Stimulated activated CD4-positive, alpha-beta T cell treated with anti-CD3 and anti-CD28 coated beads, Interleukin-4, amount 100 ng/mL, for 1 hour (primary cell): ENCODE measurements at places on chromosomes 6 and 20.

DNA sequence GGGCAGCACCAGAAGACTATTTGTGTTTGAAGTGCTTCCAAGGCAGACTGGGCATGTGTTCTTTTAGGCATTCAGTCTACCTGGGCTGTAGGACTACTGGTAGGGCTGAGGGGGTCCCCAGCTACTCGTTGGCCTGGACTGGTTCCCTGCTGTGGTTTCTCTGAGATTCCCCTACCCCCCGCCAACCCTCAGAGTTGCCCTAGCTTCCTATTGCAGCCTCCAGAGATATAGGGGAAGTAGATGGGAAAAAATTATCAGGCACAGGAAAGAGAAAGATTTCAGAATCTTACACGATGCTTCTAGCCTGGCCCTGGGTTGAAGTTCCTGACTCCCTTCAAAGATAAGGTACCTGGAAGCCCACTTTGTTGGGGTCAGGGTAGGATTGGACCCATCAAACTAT, 22.5 kb downstream of the BRPF3 start:
- no peak for DNase-seq

- DNase-seq, result peak; percentile 81
Observed at GRCh38 chr6:37483917-37484785, 15.5 kb downstream of the CCDC167 start.

GRCh38 chr6:139586273-139586672, 211.8 kb upstream of the CITED2 start:
- no peak for DNase-seq

DNA sequence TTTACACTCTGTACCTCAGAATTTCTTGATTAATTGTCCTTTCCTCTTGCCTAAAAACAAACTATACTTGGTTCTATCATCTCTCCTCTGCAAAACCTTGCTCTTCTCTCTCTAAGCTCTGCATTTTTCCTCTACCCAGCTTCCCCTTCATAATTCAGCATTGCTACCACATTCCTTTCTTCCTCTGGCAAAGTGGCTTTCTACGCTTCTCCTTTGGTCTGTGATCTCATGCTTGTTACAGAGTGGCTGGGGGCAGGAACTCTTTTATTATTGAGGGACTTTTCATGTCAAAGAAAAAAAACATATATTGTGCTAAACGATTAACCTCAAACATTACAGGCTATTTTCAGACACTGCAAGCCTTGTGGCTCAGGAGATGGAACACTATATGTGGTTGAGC, 333.3 kb upstream of the KCNQ5 start:
- no peak for DNase-seq

DNA sequence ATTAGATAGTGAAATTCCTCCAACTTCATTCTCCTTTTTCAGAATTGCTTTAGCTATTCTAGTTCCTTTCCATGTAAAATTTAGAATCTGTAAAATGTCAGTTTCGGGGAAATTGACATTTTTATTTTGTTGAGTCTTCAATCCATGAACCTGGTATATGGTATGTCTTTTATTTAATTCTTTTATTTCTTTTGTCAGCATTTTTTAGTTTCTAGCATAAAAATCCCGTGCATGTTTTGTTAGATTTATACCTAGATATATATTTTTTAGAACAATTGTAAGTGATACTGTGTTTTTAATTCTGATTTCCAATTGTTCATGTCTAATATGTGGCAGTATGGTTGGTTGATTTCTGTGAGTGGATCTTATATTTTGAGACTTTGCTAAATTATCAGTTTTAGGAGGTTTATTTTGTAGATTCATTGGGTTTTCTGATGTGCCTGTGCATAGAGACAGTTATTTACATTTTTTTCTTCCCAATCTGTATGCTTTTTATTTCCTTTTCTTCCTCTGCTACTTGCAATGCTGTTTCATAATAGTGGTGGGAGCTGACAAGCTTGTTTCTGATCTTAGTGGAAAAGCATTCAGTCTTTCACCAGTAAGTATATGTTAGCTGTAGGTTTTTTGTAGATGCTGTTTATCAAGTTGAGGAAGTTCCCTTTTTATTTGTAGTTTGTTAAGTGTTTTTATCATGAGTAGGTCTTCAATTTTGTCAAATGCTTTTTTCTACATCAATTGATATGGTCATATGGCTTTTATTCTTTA, 13.7 kb downstream of the TAB2 start:
- DNase-seq, result no peak

- no peak for DNase-seq
Observed at GRCh38 chr20:51439160-51439689, 103.3 kb downstream of the NFATC2 start.

DNA sequence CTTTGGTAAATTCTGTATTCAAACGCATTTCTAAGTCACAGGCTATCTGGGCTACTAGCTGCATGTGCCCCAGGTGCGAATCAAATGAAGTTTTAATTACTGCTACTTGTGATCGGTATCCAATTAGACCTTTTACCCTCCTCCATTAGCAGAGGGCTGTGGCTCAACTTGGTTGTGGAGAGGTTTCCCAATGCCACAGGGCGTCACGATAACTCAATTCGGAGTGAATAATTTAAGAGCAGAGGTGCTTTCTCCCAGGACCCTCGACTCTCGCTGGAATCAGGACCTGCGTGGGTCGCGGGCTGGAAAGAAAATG, 640 bp downstream of the SAYSD1 start:
- no peak for DNase-seq

DNA sequence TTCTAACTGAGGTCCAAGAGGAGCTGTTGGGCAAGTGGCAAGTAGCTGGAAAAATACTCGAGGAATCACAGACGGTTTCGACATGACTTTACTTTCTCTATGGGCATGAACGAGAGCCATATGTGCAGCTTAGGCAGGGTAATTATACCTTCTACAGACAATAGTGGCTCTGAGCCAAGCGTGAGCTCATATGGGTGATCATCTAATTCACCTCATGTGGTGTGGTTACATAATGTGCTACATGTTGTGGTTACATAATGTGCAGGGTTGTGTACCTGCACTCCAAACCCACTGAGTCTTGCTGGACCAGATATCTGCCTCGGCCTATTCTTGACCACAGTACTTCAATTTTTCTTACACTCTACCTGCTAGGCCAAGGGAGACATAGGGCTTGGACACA, 771.7 kb upstream of the EYS start:
- no peak for DNase-seq

DNA sequence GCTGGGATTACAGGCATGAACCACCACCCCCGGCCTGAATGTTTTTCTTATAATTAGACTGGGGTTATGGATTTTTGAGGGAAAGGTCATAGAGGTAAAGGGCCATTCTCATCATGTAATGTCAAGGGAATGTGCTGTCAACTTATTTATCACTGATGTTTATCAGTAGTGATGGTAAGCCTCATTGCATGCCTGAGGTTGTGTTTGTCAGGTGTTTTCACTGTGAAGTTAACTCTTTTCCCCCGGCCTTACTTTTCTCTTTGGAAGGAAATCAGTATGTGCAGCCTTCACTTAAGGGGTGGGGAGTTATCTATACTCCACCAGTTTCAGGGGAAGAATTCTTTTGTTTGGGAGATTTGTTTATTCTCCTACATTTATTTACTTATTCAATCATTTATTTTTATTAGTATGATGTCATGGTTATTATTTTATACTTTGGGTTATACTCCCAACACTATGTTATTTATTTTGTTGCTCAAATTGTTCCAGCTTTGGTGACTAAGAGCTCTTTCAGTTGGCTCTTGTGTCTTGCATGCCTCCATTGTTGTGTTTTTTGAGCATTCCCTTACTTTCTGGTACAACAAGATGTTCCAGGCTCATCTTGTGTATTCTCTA, 2.8 kb upstream of the SLC17A5 start:
- DNase-seq, result no peak

- DNase-seq, result no peak
Observed at GRCh38 chr20:62063315-62063980, 2.2 kb downstream of the TAF4 start.

DNA sequence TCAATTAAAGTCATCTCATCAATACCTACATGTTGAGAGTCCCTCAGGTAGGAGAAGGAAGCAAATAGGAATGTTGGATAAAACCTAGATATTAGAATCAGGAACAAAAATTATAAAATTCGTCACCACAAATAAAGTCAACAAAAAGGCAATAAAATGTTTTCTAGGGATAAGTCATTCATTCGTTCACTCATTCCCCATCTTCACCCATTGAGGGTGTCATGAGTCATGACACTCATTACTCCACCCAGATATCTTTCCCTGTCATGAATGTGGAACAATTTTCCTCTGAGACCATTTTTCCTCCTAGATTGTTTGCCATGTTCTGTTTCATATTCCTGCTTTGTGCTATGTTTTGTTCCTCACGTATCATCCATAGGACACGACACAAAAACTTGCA, 50.9 kb upstream of the OLIG3 start:
- DNase-seq, result no peak

DNA sequence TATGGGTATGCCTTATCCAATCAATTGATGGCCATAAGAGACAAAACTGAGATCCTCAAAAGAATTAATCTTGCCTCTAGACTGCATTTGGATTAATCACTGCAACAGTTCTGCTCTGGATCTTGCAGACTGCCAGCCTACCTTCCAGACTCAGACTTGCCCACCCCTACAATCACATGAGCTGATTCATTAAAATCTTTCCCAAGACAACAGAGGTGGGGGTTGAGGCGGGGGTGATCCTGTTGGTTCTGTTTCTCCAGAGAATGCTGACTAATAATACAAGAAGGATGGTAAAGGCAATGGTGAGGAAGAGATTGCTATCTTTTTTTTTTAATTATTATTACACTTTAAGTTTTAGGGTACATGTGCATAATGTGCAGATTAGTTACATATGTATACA, 43.7 kb upstream of the MEI4 start:
- no peak for DNase-seq

GRCh38 chr20:41373251-41373783, 6.7 kb upstream of the EMILIN3 start:
- no peak for DNase-seq

- peak; percentile 94 for DNase-seq
Observed at GRCh38 chr20:3811467-3812258, 8.7 kb upstream of the AP5S1 start.

DNA sequence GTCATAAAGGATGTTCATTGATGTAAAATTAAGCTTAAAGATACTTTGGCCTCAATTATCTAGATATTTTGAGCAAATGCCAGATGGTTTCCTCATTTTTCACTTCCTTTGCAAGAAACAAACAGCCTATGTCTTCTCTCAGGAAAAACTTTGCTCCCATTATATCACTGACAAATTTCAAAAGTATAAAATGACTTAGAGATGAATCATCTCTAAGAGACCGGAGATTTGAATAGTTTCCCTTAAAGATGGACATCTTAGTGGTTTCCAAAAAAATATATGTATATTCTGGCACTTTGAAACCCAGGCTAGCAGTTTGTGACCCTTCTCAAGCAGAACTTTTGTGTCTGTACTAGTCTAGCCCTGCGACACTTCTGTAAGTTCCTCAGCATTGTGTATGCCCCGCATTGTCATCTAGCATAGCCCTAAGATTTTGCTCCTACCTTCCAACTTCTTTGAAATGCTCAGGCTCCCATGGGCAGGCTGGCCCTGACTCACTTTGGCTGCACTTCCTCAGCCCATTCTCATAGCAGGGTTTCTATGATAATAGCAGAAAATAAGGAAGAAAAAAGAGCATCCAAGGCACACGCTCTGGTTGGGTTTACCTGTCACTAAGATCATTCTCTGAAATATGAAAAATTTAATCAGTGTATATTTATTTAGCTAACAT, 25.7 kb upstream of the POU3F2 start:
- no peak for DNase-seq

GRCh38 chr6:114167583-114168576, 174.9 kb downstream of the HS3ST5 start:
- no peak for DNase-seq

GRCh38 chr20:14830899-14831298, 493.5 kb upstream of the FLRT3 start:
- no peak for DNase-seq

DNA sequence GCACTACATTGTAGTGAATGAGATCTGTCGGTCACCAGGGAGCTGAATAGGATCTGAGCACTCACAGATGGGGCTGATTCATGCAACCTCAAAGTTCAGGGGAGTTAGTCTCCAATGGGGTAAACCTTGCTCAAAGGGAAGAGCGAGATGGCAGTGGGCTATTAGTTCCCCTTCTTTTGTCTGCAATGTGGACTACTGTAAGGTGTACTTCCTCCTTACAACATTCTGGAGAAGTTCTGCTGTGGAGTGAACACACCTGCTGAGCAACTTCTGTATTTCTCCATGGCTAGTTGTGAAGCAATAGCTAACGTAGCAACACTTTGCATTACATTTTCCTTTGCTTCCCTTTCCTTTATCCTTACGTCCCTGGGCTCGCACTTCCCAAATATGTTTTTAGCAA, 134.3 kb upstream of the B3GAT2 start:
- DNase-seq, result no peak

- no peak for DNase-seq
Observed at GRCh38 chr6:106181664-106182418, 95.7 kb downstream of the PRDM1 start.

DNA sequence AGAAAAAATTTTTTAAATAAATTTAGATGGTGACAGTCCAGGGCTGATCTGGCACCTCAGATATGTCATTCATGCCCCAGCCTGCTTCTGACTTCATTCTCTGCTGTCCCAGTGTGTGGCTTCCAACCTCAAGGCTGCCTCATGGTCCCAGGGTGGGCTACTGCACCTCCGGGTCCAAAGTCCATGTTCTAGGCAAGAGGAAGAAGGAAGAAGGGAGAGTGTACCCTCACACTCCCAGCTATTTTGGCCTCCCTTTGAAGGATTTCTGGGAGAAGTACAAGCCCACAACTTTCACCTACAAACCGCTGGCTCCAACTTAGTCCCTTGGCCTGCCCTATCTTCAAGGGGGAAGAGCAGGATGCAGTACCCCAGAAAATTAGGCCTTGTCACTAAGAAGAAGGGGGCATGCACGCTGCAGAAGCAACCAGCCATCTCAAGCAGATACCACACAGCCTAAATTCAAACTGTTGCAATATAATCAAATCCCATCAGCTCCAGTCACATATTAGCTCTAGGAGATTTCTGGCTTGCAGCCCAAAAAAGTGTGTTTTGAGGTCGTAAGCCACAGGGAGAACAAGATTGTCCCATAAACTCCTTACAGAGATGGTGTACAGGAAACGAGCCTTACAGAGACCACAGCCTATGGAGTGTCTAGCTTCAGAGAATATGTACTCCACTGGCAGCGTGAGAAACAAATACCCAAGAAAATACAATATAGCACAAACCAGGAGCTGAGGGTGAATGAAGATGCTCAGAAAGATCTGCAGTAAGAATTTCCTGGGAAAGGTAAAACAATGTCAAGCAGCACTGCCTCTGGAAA, 906 bp upstream of the BTN3A2 start:
- DNase-seq, result no peak

GRCh38 chr6:136137008-136137692, 113.0 kb downstream of the MTFR2 start:
- no peak for DNase-seq

- DNase-seq, result peak; percentile 61
Observed at GRCh38 chr20:34538671-34539123, 19.8 kb upstream of the MAP1LC3A start.

- no peak for DNase-seq
Observed at GRCh38 chr20:14889496-14890255, 552.3 kb upstream of the FLRT3 start.

DNA sequence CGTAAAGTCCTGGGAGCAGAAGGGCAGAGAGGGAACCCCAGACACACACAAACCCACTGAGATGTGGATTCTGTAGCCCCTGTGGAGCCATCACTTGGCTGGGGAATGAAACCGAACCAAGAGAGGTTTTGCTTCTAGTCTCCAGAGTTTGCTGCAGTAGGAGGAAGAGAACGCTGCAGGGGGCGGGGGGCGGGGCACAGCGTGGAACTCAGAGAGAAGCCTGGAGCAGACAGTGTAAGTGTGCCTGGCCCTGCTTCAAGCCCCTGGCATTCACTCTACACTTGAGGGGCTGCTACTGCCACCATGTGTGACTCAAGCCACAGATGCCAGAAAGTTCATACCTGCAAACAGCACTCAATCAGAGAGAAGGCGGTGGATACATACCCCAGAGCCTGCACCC, 18.9 kb downstream of the GABRR1 start:
- DNase-seq, result no peak
